ENCODE measurements at places on chromosomes 5 and 9.

- DNase-seq = no peak
Measured at GRCh38 chr5:112709416-112709815, 28.3 kb upstream of the APC start.

GRCh38 chr9:71122022-71122275 lies 528 bp upstream of the TRPM3 start:
- no peak for DNase-seq

- no peak for DNase-seq
Measured at GRCh38 chr5:128469912-128470311, 68.1 kb downstream of the FBN2 start.

DNA sequence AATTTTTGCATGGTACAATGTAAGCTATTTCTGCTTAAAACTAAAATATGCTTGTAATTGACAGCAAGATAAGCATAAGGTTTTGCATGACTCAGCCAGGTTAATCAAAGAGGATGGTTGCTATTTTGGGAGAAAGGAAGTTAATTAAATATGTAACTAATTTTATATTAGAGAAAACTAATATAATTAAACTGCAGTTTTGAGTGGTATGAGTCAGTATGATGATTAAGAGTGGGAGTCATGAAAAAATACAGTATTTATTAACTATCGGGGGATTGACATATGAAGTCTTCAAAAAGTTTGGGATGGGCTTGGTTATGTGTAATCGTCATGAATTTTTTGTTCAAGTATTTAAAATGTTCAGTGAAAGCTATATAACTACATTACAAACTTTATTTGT lies 54.0 kb upstream of the CDK20 start:
- no peak for DNase-seq

DNA sequence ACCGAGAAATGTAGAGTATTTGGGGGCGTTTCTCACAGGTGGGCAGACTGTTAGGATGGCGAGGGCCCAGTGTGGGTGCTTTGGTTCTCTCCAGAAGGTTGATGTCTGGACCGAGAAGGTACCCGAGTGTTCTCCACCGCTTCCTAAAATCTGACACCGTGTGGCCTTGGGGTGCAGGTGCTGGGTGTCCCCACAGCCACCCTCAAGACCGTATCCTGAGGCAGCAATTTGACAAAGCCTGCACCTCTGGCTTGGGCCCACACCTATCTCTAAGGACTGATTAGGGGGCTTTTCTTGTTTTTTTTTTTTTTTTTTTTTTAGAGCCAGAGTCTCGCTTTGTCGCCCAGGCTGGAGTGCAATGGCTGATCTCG lies 1.3 kb downstream of the PPP1R26 start:
- DNase-seq = no peak

GRCh38 chr5:97006454-97007060 lies 70.7 kb downstream of the LNPEP start:
- DNase-seq = no peak

DNA sequence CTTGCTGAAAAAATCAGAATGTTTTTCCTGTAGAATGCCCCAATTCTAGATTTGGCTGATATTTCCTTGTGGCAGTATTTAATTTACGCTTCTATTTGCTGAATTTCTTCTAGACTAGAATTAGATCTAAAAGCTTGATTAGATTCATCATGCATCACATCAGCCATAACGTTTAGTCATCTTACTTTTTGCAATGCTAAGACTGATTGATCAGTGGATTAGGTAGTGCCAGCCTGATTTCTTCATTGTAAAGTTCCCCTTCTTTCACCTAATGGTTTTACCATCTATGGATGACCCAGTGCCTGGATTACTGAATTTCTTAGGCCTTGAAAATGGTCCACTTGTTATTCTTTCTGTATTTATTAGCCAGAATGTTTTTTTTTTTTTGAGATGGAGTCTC lies 83.9 kb downstream of the PBX3 start:
- DNase-seq = no peak

- peak; percentile 40 for DNase-seq
Measured at GRCh38 chr5:88389338-88390095, 120.9 kb upstream of the TMEM161B start.

DNA sequence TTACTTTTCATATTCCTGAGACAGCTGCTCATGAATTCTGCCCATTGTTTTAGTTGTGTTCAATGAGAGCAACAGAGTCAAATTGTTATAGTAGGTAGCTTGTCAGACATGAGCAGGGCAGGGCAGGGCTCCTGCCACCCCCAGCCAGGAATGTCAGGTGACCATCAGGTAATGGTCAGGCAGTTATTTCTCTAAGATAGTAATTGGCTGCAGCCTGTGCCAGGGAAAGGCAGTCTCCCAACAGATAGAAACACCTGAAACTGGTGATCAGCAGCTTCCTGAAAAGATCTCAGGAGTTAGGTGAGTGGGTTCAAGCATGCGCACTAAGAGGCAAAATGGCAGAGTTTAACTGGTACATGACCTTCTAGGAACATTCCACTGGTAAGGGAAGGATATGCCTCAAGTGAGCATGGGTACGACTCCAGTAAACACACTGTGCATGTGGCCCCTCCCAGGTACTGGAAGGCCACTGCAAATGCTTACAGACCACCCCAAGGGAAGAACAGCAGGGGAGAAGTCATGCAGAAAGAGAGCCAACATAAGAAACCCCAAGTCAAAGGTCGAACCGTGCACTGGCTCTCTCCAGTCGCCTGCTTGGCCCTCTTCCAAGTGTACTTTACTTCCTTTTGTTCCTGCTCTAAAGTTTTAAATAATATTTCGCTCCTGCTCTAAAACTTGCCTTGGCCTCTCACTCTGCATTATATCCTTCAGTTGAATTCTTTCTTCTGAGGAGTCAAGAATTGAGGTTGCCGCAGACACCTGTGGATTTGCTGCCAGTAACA lies 25.1 kb downstream of the CARTPT start:
- DNase-seq = no peak

GRCh38 chr9:110408598-110408997 lies 70.9 kb upstream of the TXNDC8 start:
- no peak for DNase-seq

DNA sequence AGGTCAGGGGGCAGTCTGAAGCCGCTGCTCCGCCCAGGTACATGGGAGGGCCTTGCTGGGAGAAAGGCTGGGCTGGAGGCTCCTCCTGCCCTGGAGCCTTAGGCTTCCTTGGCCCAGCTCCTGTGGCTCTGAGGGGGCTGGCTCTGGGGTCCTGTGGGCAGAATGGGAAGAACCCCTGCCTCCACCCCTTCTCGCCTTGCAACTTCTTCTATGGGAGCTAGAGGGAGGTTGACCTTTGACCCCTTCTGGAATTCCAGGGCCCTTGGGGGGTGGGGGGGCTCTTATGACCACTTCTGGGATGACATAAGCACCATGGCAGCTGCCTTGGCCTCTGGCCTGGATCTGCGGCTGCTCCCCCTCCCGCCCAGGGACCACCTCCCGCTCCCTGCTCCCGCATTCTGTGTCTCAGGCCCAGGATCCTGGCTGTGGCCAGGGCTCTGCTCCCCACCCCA lies 32.2 kb downstream of the IER5L start:
- DNase-seq = no peak

DNA sequence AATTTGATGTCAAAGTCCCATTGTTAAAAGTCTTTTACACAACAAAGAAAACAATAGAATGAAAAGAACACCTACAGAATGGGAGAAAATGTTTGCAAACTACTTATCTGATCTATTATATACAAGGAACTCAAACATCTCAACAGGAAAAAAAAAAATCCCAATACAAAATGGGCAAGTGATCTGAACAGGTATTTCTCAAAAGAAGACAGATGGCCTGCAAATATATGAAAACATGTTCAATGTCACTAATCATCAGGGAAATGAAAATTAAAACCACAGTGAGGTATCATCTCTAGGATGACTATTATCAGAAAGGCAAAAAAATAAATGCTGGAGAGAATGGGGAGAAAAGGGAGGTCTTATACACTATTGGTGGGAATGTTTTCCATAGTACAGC lies 301.8 kb downstream of the ARHGAP26 start:
- DNase-seq = no peak

GRCh38 chr5:180107005-180107404 lies 35.4 kb upstream of the RNF130 start:
- DNase-seq = no peak

GRCh38 chr5:73728493-73729273 lies 102.7 kb downstream of the ARHGEF28 start:
- DNase-seq = no peak

DNA sequence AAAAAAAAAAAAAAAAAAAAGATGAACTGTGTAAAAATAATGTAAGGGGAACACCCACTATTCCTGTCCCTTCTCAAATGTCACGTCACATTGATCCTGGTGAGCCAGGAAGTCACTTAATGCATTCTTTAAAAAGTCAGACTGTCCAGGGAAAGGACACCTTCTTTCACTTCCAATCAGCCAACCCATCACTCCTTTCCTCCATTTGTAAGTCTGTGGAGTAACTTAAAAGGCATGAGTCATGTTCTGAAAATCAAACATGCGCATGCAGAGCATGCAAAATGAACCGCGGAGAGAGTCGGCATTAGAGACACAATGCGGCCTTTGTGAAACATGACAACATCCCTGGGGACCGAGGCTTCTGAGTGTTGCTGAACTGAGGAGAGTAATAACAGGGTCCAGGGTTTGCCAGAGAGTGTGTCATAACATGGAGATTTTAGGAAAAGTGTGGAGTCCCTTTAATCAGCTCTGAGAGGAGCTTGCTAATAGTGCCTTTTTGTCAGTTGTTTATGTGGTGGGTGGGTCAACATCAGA lies 77.6 kb upstream of the SEMA6A start:
- no peak for DNase-seq

DNA sequence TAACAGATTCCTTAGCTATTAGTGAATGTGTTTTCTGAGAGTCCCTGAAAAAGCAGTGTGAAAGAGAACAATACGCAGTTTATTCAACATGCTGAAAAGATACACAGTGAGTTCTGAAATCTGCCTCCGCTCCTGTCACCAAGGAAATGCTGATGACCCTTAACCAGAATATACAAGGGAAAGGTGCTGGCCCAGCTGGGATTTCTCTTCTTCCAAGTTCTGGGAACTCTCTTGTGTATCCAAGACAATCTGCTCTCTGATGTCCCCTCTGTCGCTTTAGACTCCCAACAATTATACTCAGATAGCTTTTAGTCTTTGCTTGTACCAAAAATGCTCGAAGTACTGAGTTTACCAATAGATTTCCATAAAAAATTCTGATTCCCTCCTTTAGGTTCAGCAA lies 214.9 kb downstream of the TMEM167A start:
- no peak for DNase-seq

DNA sequence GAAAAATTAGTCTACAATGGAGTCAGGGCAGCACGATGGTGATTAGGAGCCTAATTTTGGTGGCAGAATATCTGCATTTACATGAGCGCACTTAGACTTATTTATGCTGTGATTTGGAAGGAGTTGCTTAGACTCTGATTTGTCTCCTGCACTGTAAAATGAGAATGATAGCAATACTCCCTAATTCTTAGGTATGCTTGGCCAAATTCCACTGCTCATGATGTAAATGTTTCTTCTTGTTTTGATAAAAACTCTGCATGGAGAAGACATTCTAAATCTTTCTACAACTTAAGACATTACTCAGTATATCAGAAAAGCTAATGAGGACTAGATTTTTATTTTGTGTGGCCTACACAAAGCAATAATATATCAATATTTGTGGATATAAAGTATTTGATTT lies 205.4 kb downstream of the CDH18 start:
- DNase-seq = no peak

GRCh38 chr5:170087168-170087817 lies 18.4 kb upstream of the FOXI1 start:
- DNase-seq = no peak

DNA sequence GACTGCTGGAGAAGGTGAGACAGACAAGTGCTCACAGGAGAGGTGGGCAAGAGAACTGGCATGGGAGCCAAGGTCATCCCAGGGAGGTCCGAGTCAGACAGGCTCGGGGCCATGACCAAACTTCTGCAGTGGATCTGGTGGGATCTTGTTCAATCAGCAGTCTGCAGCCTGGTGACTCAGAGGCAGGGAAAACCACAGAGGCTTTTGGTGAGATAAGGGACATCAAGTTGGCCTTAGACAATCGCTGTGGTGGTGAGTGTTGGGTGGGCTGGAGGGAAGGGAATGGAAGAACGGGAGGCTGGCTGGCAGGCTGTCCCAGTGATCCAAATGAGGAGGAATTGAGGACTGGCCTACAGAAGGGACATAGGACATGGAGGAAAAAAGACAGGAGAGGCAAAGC lies 123.8 kb downstream of the TMEM174 start:
- DNase-seq = no peak

DNA sequence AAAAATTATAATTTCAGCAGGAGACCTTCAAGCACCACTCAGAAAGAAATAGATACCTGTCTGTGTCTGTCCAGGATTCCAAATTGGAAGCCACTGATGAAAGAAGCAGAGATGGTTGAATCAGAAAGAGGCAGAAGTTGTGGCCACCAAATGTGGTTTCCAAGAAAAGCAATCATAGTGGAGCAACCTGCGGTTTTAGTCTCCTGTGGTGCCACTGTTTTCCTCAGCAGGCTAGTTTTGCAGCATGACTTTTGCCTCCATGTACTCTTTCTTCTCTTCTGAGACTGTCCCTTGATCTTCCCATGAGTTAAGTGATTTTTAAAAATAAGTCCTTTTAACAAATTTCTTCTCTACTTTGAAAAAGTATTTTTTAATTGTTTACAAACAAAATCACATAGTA lies 535.8 kb downstream of the CYLC2 start:
- no peak for DNase-seq

GRCh38 chr9:79807971-79808370 lies 236.2 kb downstream of the TLE4 start:
- peak; percentile 45 for DNase-seq

GRCh38 chr9:33446240-33446945 lies 1.0 kb downstream of the AQP3 start:
- no peak for DNase-seq

- DNase-seq = no peak
Measured at GRCh38 chr5:74326571-74327338, 313.8 kb downstream of the ENC1 start.

DNA sequence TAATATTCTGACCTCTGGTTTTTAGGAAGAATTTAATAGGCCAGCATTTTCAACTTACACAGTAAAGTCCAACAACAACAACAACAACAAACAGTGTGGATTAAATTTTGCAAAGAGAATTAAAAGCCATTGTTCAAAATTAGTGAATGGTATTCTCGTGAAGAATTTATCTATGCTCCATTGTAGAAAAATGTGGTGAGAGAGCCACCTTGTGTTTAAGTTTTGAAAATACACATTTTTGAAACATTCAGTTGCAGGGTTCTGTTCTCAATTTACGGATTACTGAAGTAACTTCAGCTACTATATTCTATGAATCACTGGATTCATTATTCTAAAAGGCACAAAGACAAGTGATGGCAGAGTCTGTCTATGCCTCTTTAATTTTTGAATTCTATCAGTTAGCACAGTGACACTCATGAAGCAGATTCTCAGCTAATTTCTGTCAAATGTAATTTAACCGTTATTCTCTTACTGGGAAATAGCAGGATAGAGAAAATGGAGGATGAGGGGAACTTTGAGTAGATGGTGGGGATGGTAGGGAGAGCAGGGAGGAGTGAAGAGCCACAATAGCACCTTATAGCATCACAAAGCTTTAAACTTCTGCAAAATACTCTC lies 11.0 kb downstream of the CCDC152 start:
- peak; percentile 26 for DNase-seq

- no peak for DNase-seq
Measured at GRCh38 chr9:21682981-21683380, 119.5 kb upstream of the MTAP start.

Measured in D341Med (cell line).